Activated naive CD4-positive, alpha-beta T cell treated with anti-CD3 and anti-CD28 coated beads for 36 hours (primary cell): ENCODE measurements at places on chromosomes 16 and 17.

DNA sequence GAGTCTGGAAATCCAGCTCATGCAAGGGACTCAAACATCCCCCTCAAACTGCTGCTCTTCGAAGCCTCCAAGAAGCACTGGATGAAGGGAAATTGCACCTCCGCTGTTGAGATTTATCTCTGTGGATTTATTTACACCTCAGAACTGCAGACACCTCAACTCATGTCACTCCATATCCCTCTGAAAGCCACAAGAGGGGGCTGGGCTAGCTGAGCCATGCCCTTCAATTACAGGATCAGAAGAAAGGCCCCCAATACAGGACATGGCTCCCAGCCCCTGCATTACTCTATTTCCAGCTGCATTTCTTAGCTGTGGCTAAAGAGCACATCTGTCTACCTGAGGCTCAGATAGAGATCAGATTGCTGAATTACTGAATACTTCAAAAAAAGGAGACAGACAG lies 103.1 kb upstream of the DYNLRB2 start:
- DNase-seq = no peak

DNA sequence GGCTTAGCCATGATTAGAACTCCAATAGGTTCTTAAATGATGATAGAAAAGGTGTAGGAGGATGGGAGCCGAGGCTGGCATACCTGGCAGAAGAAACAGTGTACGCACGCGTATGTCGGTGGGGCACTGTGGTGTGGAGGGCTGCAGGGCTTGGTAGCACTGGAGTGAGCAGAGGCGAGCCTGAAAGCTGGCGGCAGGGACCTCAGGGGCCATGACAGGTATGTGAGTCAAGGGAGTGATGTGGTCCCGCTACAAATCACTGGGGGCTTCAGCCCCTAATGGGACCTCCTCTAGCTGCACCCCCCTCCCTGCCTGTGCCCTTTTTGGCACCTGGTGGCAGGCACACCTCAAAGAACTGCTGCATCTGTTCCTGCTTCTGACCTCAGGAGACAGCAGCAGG lies 67.3 kb downstream of the RAI1 start:
- no peak for DNase-seq

- DNase-seq = no peak
Measured at GRCh38 chr17:46143827-46144236, 49.4 kb downstream of the KANSL1 start.

DNA sequence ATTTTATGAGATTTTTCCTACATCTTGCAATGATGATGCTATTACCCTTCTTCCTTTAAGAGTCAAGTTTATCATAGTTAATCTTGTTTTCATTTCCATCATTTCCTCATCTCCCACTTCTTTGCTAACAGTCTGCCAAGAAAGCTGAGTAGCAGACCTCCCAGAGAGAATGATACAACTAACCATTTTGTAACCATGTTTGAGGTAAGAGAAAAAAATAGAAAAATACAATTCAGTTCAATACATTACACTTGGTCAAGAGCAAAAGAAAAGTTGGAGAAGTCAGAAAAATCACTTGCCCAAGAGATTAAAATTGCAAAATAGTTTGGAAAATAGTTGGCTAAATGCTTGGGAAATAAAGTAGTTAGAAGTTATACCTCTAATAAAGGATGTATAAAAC lies 154.4 kb downstream of the ABCA8 start:
- no peak for DNase-seq

GRCh38 chr16:53881371-53881770 lies 177.4 kb downstream of the FTO start:
- DNase-seq = no peak

GRCh38 chr16:10787304-10787703 lies 31.3 kb downstream of the TVP23A start:
- no peak for DNase-seq

GRCh38 chr17:13785981-13786598 lies 184.4 kb upstream of the HS3ST3A1 start:
- DNase-seq = no peak
